ENCODE measurements at places on chromosomes 4 and X. TPM values are rescaled to one million over a fixed set of nuclear protein-coding genes. Genes with fewer than 3 reads are reported as not detected.

Gene TRPC5OS
- total RNA-seq, result not detected

Gene SMPX
- not detected for total RNA-seq

Gene ZNF674
- 2.7 TPM for total RNA-seq

Gene GAGE12E
- total RNA-seq, result not detected
